ENCODE measurements at places on chromosomes 7 and 10.

DNA sequence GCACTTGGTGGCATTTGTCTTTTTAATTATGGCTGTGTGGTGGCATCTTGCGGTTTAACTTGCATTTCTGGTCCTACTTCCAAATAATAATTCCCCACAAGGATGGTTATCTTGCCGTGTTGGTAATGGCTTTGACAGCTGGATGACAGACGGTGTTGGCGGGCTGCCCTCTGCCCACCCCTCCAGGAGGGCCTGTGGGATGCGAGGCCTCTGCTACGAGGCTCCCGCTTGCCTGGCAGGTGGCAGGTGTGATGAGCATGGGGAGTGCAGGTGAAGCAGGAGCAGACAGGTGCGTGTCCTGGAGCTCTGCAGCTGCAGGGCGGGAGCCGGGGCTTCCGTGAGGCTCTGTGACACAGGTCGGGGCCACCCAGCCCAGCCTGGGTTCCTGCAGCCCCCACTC is 11.8 kb downstream of the INPP5A start:
- no peak for DNase-seq

DNA sequence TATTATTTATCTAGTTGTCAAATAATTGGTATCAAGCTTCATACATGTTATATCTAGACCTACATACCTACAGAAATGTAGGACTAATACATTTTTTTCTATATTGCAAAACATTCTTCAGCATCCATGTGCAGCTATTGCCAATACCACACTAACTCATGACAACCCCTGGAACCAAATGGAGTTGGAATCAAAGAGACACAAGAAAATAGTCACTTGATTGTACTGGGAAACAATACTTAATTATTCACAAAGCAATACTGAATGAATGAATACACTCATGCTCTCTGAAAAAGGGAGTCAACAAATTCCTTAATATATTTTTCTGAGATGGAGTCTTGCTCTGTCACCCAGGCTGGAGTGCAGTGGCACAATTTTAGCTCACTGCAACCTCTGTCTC is 10.4 kb upstream of the CFAP43 start:
- DNase-seq, result no peak

DNA sequence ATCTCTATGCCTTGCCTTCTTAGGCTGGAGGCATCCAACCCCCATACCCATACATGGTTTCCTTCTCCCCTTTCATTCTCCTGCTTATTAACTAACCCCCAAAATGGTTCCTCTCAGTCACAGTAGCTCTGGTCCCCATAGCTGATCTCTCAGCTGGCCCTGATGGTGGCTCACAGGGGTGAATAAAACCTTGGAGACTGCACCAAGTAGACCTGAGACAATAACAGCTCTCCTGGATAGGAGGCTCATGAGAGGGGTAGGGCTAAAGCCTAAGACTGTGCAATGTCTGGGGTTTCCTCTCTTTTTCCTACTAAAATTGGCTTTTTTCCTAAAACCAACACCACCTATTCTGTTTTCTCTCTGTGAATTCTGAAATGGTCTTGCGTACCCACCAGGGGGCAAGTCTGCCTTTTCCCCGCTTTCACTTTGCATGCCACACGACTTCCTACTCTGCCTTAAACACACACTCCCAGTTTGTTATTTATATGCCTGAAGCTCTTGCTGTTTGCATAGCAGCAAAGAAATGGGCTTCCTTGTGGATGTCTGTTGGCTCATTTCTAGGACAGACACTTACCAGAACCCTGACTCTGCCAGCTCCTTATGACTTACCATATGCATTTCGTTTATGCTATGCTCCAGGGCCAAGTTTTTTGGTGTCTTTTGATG is 18.4 kb upstream of the PON1 start:
- DNase-seq, result no peak

DNA sequence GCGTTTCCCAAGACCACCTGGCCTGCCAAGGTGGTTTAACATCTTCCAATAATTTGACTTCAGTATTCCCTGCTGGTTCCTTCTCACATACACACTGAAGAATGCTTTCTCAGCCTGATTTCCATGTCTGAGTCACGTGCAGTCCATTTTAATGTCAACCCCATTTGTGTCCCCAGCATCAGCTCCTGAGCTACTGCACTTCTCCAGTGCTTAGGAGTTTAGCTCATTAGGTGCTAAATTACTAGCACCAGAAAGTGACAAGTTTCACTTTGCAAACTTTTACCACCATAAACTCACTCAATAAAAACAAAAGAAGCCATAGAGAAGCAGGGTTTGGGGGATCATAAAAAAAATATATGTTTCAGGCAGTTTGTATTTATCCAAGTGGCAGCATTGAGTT is 279.3 kb upstream of the SORCS1 start:
- DNase-seq, result no peak

DNA sequence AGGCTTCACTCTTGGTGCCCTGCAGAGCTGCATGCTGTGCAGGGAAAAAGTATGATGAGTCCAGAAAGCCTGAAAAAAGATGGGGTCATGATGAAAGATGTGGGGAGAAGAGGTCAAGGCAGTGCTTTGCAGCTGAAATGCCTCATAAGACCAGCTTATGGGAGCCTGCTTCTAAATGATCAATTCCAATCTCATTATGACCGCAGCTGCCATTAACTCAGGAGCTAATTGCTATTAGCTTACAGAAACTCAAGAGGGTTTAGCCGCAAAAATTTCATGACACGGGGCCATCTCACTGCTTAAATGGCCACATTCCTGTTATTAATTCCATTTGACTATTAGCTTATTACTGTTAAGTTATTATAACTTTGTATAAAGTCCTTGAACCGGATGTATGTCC is 502.9 kb upstream of the ZMIZ1 start:
- no peak for DNase-seq

DNA sequence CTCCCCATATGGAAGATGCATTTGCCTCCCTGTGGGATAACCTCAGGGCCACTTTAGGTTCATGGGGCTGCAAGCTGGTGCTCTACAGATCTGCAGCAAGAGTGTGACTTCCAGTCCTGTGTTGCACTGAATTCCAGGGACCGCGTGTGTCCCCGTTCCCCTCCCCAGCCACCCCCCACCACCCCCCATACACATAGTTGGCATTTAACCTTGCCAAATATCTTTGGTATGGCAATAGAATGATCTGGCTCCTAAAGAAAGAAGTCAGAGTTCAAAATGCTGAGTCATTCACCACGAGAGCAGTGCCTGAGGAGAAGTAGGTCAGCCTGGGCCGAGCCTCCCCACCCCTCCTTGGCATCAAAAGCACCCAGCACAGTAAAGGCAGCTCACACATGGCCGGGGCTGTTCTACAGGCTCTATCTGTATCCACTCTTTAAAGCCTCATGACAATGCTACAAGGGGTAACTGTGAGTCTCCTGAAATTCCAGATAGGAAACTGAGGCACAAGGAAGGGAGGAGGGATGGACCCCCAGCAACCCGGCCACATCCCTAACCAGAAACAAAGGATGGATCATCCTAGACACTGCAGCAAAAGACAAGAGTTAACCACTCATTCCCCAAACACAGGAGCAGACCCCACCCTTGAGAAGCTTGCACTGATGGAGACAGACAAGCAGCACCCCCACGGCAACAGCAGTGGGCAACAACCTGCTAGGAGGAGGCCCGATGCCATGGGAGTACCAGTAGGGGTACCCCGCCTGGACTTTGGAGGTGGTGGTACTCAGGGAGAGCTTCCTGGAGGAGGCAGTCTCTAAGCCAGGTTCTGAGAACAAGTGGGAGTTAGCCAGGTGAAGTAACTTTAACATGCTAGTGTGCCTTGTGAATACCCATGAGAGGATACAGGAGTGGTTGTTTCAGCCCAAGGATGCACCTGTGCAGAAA is 70.3 kb upstream of the NANOS1 start:
- DNase-seq, result no peak

DNA sequence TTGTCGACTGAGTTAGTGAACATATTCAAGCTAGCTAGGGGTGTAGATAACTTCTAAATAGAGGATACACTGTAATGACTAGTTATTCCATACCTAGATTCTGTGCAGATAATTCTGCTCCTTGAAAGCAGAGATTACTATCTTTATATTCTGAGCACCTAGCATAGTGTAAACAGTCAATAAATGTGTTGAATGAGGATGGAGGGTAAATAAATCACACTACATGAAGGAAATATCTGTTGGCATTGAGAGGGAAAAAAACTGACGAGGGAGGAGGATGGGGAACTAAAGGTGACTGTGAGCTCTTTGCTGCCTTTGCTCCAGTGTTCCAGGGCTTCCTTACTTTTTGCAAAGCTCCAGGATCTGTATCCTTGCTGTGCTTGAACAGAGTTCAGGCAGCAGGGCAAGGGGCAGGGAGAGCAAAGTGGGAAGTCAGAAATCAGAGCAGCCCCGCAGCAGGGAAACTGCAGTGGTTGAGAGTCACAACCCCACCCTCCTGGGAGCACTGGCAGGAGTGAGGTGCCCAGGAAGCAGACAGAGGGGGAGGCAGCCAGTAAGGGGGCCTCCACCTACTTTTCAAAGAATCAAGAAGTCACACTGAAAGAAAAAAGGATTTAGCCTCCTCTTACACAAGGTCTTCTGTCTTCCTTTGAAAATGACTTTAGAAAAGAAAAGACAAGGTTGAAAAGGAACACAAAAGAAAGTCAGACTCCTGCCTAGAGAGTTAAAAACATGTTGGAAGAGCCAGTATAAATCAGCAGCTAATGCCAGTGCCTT is 71.8 kb upstream of the LRRN3 start:
- DNase-seq, result no peak

DNA sequence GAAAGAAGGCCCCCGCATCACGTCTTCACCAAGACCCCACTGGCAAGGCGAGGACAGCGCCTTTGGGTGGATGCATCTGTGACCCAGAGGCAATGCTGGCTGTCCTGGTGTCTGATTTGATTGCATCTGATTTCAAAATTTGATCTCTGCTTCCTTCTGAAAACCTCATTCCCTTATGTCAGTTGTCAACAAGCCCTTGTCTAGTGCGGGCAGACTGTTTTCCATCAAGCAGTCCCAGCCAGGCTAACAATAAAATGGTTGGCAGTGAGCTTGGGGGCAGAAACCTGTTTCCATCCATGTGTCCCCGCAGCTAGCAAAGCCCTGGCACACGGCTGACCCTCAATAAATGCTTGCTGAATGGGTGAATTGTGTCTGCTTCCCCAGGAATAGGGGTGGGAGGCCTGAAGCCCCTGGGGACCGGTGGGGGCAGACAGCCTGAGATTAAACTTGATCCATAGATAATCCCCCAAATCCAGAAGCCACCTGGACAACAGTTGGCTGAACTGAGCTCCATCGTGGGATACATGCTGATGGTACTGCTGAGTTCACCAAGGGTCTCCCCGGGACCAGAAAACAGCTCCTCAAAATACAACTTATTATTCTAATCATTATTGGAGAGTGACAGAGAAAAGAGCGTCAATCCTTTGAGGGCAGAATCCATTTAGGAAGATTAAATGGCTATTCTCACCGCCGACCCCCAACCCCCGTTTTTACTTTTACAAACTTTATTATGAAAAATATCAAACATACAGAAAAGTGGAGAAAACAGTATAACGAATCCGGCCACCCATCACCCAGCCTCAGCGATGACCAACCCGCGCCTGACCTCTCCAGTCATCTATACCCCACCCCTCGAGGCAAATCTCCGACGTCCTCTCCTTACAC is 912 bp upstream of the DUSP5 start:
- DNase-seq, result peak; percentile 28

DNA sequence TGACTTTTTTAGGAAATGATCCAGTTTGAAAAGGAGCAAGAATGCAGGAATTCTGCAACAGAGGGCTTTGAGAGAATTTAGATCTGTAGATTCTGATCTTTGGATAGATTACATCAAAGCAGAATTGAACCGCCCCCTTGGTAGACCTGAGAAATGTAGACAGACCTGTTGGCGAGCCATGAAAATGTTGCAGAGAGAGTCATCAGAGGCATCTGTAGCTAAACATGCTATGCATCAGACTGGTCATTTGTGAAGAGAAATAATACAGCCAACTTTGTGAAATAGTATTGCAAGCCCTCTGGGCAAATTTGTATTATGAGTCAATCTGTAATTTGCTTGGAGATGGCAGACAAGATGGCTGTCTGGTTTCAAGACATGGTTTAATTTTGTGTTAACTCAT is 4.3 kb upstream of the C1GALT1 start:
- DNase-seq, result no peak

- no peak for DNase-seq
Observed at GRCh38 chr7:79933144-79933543, 201.5 kb upstream of the GNAI1 start.

GRCh38 chr7:36153571-36154097 is 580 bp downstream of the EEPD1 start:
- no peak for DNase-seq

DNA sequence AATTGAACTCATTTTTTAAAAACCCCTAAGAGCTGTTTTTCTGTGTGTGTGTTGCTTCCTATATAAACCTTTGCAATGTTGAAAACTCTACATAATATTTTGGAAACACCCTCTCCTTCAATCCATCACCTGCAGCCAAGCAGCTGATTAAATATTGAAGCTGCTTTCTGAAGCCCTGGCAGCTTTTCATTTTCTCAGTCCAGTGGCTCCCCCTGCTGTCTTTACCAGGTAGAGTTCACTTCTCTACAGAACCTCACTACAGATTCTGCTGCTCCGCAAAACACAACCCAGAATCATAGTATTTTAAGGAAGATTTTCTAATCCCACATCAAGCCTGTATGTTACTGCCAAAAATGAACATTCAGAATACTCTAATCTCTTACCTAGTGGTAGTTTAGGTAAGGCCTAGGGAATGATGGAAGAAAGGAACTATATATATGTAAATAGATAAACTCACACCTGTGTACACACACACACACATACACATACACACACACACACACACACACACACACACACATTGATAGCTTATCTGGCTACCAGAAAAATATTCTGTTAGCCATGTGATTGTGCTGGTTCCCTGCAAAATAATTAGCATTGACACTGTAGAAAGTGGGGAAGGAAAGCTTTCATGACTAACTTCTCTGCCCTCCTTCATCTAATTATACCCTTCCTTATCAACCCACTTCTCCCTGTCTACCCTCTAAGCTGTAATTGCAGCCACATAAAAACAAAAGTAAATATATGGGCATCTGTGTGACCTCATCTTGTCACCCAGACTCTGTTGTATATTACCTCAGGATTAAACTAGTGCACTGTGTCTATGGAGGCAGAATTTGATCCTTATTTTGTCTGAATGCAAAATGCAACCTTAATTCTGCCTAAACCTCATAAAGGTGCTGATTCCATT is 229.5 kb upstream of the FZD1 start:
- DNase-seq, result no peak

DNA sequence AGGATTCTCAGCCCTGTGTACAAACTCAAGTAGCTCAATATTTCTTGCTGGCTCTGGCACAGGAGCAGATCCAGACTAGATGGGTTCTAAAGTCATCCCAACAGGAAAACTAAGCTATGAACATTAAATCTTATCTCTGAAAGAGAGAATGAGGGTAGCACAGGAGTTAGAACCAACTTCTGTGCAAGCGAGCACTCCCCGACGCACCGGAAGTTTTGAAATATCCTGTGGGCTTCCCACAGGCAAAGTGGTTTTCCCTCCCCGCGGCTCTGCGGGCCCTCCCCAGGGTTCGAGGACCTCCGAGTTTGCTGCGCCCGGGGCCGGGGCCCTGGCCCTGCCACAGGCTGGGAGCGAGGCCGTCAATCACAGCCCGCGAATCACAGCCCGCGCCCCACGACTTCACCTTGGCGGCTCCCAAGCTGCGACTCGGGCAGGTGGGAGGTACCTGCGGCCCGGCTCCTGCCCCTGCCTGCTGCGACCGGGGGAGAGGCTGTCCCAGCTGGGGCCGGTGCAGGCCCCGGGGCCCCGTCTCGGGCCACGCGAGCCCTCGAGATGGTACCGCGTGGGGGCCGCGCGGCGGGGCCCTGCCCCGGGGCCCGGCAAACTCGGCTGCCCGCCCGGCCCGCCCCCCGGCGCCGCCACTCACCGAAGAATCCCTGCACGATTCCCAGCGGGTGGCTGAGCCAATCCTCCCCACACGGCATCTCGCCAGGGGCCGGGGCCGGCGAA is 598 bp downstream of the MCMBP start:
- peak; percentile 57 for DNase-seq

All from CD4-positive, alpha-beta T cell treated with Interleukin-4 for 1 hour (primary cell).